ENCODE measurements at places on chromosomes 7 and 10.

GRCh38 chr10:91923371-91924211, at the start of gene BTAF1:
BTAF1 (plus strand) TSS chr10:91923770; CDS start chr10:91924077, 307 bp downstream.
- DNase-seq, result peak; percentile 90

DNA sequence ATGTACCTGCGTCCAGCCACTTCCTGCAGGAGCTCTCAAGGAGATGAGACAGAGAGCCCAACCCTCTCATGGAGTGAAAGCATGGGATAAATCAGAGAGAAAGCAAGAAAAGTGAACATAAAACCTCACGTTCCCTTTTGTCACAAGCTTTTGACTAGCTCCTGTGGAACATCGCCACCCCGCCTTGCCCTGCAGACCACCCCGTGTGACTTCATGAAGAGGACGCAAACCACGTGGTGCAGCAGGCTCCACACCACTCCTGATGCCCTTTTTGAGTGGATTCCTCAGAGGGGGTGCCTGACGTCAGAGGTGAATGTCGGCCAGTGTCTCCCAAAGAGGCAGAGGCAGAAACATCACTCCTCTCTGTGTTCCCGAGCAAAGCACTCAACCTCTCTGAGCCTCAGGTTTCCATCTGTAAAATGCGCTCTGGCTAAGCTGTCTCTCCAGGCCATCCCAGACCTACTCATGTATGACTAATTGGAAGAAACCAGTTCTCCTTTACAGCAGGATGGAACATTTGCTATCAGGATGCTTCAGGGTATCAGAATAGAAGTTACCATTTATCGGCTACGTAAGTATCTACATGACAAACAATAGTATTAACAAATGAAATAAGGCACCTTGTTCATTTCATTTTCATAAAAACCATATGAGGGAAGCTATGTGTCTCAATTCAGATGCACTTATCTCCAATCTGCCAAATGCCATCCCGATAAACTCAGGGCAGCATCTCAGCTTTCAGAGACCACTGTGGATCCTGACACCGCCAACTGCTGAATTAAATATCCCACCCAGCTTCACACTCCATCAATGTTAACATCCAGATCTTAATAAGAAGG, 5.3 kb downstream of the ZNF488 start:
- DNase-seq, result no peak

DNA sequence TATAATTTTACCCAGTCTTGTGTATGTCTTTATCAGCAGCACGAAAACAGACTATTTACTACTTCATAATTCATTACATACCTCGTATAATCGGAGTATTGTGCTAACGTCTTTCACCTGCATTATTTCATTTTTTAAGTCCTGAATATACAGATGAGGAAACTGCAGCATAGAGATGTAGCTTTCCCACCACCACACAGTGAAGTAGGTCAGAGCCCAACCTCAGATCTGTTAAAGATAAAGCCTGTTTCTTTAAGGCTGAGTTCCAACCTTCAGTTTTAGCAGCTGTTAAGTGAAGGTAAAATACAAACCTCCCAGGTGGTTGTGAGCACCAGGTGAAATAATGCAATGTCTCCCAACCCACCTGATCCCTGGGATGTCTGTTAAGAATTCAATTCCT, 2.0 kb upstream of the ADAM12 start:
- no peak for DNase-seq

- DNase-seq, result peak; percentile 61
Observed at GRCh38 chr7:22694597-22695207, 32.3 kb upstream of the IL6 start.

- DNase-seq, result no peak
Observed at GRCh38 chr10:71231206-71231605, 18.8 kb downstream of the UNC5B start.

DNA sequence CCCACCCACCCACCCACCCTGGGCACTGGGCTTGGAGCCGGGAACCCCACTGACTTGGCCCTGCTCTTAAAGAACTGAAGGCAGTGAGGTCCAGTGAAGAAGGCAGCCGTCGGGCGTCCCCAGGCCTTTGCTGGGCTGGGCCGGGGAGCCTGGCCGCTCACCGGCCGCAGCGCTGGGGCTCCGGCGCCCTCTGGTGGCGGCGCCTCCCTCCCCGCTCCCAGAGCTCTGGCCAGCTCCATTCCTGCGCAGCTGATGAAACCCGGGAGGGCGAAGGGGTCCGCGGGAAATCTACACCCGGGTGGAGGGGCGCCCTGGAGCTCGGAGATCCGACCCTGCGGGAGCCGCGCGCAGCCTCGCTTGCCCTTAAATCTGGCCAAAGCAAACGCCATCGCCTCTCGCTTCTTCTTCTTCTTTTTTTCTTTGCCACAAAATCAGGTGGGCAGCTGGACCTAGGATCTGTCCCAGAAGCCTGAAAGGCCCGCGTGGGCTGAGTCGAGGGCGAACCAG, 1.7 kb upstream of the CXCL12 start:
- DNase-seq, result peak; percentile 14

- no peak for DNase-seq
Observed at GRCh38 chr10:122561212-122561611, 658 bp downstream of the DMBT1 start.

GRCh38 chr10:110863361-110863760, 8.4 kb upstream of the PDCD4 start:
- DNase-seq, result no peak

GRCh38 chr7:131803816-131804215, 247.4 kb upstream of the PODXL start:
- no peak for DNase-seq

GRCh38 chr7:128200376-128200775, 40.7 kb upstream of the LEP start:
- DNase-seq, result no peak
